ENCODE measurements at places on chromosomes 2 and 18. TPM values are rescaled to one million over a fixed set of nuclear protein-coding genes. Genes with fewer than 3 reads are reported as not detected.

DNA sequence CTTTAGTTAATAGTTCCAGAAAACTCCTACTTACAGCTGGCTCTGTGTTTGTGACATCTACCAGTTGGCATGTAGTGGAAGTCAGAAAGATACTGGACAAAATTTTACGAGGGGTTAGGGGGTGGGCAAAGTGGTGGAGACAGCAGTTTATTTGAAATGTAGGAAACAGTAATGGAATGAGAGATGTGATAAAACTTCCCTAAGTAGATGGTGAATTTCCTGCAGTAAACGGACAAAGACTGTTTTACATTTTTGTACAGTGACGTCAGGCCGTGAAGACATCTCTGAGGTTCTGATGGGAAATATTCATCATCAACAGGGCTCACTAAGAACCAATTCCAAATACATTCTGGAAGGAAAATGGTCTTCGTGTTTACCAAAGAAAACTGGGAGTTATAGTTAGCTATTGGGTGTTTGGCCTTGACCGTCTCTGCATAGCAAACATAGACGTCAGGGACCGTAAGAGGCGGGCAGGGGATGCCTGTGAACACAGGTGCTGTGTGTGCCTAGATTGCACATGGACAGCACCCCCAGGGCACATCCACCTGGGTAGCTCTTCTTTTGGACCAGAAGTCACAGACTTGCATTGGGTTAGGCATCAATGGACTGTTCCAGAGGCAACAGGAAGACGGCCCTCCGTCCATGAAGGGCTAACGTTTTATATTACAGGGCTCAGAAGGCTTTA lies 131.5 kb downstream of the ZNF516 start:
- peaks cover 5% of the 10 kb centered on the region for H3K36me3 ChIP-seq
- no peak for DNase-seq
- no peak overlapping the region for H3K27ac ChIP-seq

GRCh38 chr2:130849896-130850787 lies 13.4 kb downstream of the ARHGEF4 start:
- no peak for DNase-seq
- no peak overlapping the region for H3K27ac ChIP-seq
- H3K36me3 ChIP-seq: no peaks in the 10 kb centered on the region
- no peaks in the 10 kb centered on the region for H3K4me1 ChIP-seq
- peaks cover 7% of the 10 kb centered on the region for H3K27me3 ChIP-seq
- H3K4me3 ChIP-seq: no peak overlapping the region

GRCh38 chr18:60943297-60943696 lies 389.9 kb upstream of the CDH20 start:
- H3K4me1 ChIP-seq: no peaks in the 10 kb centered on the region
- no peaks in the 10 kb centered on the region for H3K36me3 ChIP-seq
- H3K27ac ChIP-seq: no peak overlapping the region
- no peak for DNase-seq

DNA sequence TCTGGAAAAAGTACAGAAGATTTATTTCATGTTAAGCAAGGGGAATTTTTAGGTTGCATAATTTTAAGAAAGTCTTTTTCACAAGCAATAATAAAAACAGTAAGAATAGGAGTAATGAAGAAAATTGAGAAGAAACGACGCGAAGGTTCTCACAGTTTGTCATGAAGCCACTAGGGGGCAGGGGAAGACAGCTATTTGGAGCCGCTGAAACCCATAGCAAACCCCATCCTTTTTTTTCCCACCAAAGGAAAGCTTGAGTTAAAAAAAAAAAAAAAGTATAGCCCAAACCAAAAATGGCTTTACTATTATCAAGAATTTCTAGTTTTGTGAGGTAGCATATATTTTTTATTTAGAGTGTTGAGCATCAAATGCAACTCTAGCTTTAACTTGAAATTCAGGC lies 300.9 kb downstream of the PHLPP1 start:
- peaks cover 2% of the 10 kb centered on the region for H3K36me3 ChIP-seq
- H3K27me3 ChIP-seq: peaks cover 40% of the 10 kb centered on the region
- peaks cover 2% of the 10 kb centered on the region for H3K4me1 ChIP-seq
- no peak overlapping the region for H3K4me3 ChIP-seq
- peak overlapping the region; percentile 65 for H3K27ac ChIP-seq

DNA sequence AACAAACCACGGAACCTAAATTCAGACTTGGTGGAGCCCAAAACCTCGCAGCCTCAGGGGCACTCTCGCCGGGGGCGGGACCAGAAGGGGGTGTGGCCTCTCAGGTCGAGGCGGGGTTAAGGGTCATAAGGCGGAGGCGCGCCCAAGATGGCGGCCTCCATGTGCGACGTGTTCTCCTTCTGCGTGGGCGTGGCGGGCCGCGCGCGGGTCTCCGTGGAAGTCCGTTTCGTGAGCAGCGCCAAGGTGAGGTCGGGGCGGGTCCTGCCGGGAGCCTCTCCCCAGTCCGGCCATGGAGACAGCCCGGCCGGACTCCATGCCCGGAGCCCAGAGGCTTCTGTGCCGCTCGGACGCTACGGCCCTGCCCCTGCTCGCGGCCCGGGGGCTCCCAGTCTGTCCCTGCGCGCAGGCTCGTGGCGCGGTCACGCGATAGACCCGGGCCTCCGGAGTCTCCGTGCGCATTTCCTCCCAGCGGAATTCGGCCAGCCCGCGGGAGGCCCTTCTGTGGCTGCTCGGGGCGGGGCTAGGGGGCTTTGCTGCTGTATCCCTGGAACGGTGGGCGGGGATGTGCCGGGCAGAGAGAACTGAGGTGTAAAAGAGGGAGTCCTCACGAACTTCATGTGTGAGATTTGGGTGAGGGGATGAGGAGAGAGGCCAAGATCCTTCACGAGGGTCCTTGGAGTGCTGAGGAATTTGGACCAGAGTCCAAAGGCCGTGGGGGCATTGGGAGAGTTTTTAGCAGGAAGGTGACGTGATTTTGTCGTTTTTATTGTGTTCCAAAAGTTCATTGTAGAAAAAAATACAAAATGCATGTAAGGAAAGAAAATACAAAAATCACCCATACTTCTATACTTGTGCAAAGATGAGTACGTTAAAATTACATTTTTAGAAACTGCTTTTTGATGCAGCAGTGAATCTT lies at the start of gene SMYD5:
SMYD5 (plus strand) TSS at position 126 of the 916 bp plus-strand sequence; CDS start at position 148, 22 bp downstream.
- peak within 1 kb of the TSS; percentile 89 for H3K27ac ChIP-seq
- peak; percentile 88 for DNase-seq
- peak within 1 kb of the TSS; percentile 96 for H3K4me3 ChIP-seq
- peaks cover 33% of the 10 kb centered on the region for H3K4me1 ChIP-seq
- H3K36me3 ChIP-seq: peaks cover 5% of the 10 kb centered on the region

DNA sequence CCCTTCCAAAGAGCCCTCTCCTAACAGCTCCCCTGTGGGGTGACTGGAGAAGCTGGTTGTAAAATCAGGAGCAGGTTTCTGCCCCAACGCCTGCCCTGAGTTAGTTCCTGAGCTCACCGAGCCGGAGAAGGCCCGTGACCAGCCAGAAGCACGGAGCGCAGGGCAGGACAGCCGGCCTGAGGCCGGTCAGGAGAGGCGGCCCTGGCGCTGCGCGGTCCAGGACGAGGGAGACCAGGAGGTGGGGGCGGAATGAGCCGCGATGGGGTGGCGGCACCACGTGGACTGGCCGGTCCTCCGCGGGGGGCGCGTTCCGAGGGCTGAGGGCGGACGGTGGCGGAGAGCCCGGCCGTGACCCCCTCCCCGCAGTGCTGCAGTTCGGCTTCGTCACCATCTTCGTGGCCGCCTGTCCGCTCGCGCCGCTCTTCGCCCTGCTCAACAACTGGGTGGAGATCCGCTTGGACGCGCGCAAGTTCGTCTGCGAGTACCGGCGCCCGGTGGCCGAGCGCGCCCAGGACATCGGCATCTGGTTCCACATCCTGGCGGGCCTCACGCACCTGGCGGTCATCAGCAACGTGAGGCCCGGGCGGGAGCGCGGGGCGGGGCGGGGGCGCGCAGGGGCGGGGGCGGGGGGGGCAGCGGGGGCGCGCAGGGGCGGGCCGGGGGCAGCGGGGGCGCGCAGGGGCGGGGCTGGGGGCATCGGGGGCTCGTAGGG lies 29.0 kb downstream of the ANO7 start:
- H3K27me3 ChIP-seq: no peaks in the 10 kb centered on the region
- no peak for DNase-seq
- H3K4me1 ChIP-seq: peaks cover 14% of the 10 kb centered on the region
- peak overlapping the region; percentile 85 for H3K4me3 ChIP-seq
- no peak overlapping the region for H3K27ac ChIP-seq
- no peaks in the 10 kb centered on the region for H3K36me3 ChIP-seq

GRCh38 chr2:195594248-195594647 lies 62.8 kb upstream of the SLC39A10 start:
- no peaks in the 10 kb centered on the region for H3K36me3 ChIP-seq
- H3K27ac ChIP-seq: no peak overlapping the region
- no peak for DNase-seq
- no peaks in the 10 kb centered on the region for H3K27me3 ChIP-seq
- no peak overlapping the region for H3K4me3 ChIP-seq

GRCh38 chr2:168220965-168221819 lies 26.2 kb downstream of the STK39 start:
- H3K27me3 ChIP-seq: no peaks in the 10 kb centered on the region
- DNase-seq: no peak
- H3K36me3 ChIP-seq: peaks cover 3% of the 10 kb centered on the region

- no peak for DNase-seq
- peaks cover 5% of the 10 kb centered on the region for H3K36me3 ChIP-seq
- no peak overlapping the region for H3K27ac ChIP-seq
- H3K4me3 ChIP-seq: no peak overlapping the region
- no peaks in the 10 kb centered on the region for H3K4me1 ChIP-seq
Measured at GRCh38 chr2:130258356-130258755, 60.1 kb upstream of the TUBA3E start.

GRCh38 chr2:78541451-78542267 lies 483.8 kb upstream of the REG3G start:
- H3K27ac ChIP-seq: no peak overlapping the region
- no peaks in the 10 kb centered on the region for H3K36me3 ChIP-seq
- no peak overlapping the region for H3K4me3 ChIP-seq
- H3K4me1 ChIP-seq: no peaks in the 10 kb centered on the region
- DNase-seq: no peak

DNA sequence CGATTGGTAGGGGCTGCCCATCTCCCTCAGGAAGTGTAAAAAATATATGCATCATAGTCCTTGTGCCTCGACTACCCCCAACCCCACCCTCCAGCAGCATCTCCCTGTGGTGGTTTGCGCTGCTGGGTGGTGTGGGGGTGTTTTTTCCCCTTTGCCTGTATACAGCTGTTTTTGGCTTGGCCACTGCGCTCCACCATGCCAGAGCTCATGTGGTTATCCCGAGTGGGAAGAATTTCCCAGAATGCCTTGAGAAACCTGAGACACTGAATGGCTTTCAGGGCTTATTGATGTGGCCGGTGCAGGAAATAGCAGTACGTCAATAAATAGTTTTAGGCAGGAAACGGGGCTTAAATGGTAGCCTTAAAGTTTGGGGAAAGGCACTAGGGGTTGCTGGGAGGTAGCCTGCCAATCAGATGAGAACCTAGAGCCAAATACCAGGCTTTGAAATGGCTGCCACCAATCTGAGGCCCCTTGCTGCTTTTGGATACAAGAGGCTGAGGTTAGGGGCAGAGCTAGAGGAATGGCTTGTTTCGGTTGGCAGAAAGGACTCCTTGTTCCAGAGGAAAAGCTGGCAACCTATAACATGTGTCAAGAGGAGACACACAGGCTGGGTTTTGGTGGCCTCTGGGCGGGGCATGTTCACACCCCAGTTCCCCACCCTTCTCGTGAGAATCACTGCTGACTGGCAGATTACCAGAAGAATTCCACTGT lies 144.1 kb downstream of the SMAD7 start:
- no peak for DNase-seq
- peak overlapping the region; percentile 43 for H3K4me3 ChIP-seq
- no peaks in the 10 kb centered on the region for H3K27me3 ChIP-seq
- peaks cover 29% of the 10 kb centered on the region for H3K4me1 ChIP-seq

- H3K27me3 ChIP-seq: no peaks in the 10 kb centered on the region
- peaks cover 10% of the 10 kb centered on the region for H3K36me3 ChIP-seq
- no peak overlapping the region for H3K4me3 ChIP-seq
- H3K27ac ChIP-seq: no peak overlapping the region
Measured at GRCh38 chr2:20618468-20618885, 32.4 kb downstream of the HS1BP3 start.

GRCh38 chr2:74502720-74503505 lies 3.5 kb upstream of the LBX2 start:
- peaks cover 13% of the 10 kb centered on the region for H3K36me3 ChIP-seq
- H3K27me3 ChIP-seq: peaks cover 71% of the 10 kb centered on the region
- no peak overlapping the region for H3K27ac ChIP-seq
- peak overlapping the region; percentile 75 for H3K4me3 ChIP-seq
- DNase-seq: no peak

DNA sequence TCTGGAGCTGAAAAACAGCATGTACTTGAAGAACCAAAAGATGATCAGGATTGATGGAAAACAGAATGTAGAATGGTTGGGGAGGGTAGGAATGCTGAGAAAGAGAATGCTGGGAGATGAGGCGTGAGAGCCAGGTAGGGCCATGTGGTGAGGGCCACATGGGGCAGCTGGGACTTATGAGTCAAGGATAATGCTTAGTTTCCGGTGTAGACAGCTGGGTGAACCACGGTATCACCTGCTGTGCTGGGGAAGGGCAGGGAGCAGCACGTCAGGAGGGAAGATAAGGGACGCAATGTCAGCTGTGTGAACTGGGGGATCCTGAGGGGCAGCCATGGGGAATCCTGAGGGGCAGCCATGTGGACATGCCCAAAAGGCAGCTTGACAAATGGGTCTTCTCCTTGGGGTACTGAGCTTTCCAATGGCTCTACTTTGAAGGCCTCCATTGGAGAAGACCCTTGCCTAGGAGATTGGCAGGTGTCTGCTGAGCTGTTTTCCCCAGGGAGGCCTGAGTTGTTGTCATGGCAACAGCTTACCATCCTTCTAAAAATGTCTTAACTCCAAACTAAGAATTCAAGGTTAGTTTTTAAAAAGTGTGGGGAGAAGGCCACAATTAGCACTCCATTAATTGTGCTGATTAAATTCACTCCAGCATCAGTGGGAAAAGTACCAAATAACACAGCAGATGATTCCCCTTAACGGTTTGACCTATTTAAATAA lies 51.1 kb downstream of the MTHFD2 start:
- H3K36me3 ChIP-seq: peaks cover 8% of the 10 kb centered on the region
- no peak for DNase-seq
- no peaks in the 10 kb centered on the region for H3K27me3 ChIP-seq
- no peak overlapping the region for H3K4me3 ChIP-seq
- peaks cover 14% of the 10 kb centered on the region for H3K4me1 ChIP-seq

GRCh38 chr2:232689152-232689910 lies 7.8 kb upstream of the GIGYF2 start:
- H3K27me3 ChIP-seq: no peaks in the 10 kb centered on the region
- DNase-seq: no peak
- no peak overlapping the region for H3K27ac ChIP-seq
- no peak overlapping the region for H3K4me3 ChIP-seq
- H3K36me3 ChIP-seq: no peaks in the 10 kb centered on the region

The SLC25A52 gene
- not detected for total RNA-seq

The DUSP2 gene
- 319 TPM for total RNA-seq

The PTPRM gene
- total RNA-seq: 25.6 TPM

The LAMA3 gene
- 0.07 TPM for total RNA-seq

The KLHL14 gene
- 0.77 TPM for total RNA-seq

The LRRTM1 gene
- not detected for total RNA-seq

The ALS2 gene
- total RNA-seq: 6.6 TPM

Data from T-helper 17 cell (primary cell).